ENCODE measurements at places on chromosomes 1 and 21. TPM values are rescaled to one million over a fixed set of nuclear protein-coding genes. Genes with fewer than 3 reads are reported as not detected.
A peak's percentile ranks its signal among the peaks of the same experiment; 100 is the strongest.

GRCh38 chr1:227445092-227445674, 118.2 kb upstream of the ZNF678 start:
- H3K27ac ChIP-seq = no peak overlapping the region
- H3K4me3 ChIP-seq = no peak overlapping the region
- no peak for DNase-seq
- no peaks in the 10 kb centered on the region for H3K27me3 ChIP-seq

The STX12 gene
- total RNA-seq = 15.3 TPM

The ANGPTL3 gene
- not detected for total RNA-seq

GRCh38 chr1:229370601-229371021, 27.8 kb upstream of the CCSAP start:
- DNase-seq = peak; percentile 89
- no peak overlapping the region for H3K27ac ChIP-seq
- peaks cover 3% of the 10 kb centered on the region for H3K4me1 ChIP-seq
- H3K36me3 ChIP-seq = no peaks in the 10 kb centered on the region
- H3K27me3 ChIP-seq = no peaks in the 10 kb centered on the region

DNA sequence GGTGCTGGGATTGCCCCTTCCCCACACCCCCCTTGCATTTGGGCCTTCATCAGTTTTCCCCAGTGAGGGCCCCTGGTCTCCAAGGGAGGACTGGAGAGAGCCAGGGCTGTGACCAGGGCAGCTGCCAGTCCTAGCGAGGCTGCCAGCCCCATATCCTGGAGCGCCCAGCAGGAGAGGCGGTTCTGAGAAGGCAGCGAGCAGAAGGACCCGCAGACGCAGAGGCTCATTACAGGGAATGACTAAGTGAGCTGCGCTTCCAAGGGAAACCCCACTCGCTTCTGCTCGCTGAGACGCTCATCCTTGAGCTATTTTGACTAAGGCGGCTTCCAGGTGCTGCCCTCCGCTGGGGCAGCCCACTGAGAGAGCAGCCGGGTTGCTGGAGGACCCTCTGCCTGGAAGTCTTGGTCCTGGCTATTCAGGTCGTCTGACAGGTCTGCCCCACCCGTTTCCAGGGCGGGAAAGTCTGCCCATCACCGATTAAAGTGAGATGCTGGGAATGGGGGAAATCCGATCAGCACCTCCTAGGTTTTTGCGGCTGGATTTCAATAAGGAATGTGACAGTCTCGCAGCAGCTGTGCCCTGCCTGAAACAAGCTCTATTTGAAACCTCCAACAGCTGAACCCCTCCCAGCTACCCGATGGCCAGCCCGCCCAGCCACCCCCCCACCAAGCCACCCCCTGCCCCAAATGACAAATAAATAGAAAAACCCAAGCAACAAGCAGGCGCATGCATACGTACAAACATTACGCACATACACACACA, 2.8 kb downstream of the KCNN3 start:
- no peaks in the 10 kb centered on the region for H3K36me3 ChIP-seq
- H3K4me1 ChIP-seq = peaks cover 37% of the 10 kb centered on the region
- H3K4me3 ChIP-seq = peak overlapping the region; percentile 63

DNA sequence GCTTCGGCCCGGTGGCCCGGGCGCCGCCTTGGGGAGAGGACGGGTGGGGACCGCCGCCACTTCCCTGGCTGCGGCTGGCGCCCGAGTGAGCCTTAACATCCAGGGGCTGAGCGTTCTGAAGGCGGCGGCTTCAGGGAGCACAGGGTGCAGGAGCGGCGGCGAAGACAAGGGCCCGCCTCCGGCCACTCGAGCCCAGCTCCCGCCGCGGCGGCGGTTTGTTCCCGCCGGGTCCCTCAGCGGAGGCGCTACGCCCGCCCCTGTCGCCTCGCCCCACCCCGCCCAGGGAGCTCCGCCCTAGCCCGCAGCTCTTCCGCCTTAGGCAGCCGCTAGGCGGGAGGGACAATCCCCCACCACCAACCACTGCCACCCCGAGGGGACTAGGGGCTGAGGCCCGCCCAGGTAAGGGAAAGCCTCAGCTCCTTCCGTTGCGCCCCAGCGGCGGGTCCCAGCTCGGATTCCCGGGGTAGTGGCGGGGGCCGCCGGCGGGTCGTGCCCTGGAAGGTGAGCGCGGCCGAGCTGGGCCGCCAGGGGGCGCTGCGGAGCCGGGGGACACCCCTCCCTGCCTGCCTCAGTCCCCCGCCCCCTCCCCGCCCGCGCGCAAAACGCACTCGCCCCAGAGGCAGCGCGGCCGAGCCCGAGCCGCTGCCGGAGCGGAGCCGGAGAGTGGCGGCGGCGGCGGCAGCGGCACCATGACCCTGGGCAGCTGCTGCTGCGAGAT, at the start of gene FOXD2:
Gene FOXD2, plus strand, starts transcription at position 598 of the 718 bp plus-strand sequence. Its CDS starts 92 bp downstream, at position 690.
- H3K27me3 ChIP-seq = peaks cover 78% of the 10 kb centered on the region
- H3K4me3 ChIP-seq = peak within 1 kb of the TSS; percentile 61
- H3K4me1 ChIP-seq = peaks cover 56% of the 10 kb centered on the region
- DNase-seq = peak; percentile 83
- peak within 1 kb of the TSS; percentile 78 for H3K27ac ChIP-seq

The TMEM200B gene
- 1.6 TPM for total RNA-seq

The PLEKHG5 gene
- total RNA-seq = 10.8 TPM

GRCh38 chr1:246162560-246162959, 344.5 kb downstream of the SMYD3 start:
- H3K27ac ChIP-seq = no peak overlapping the region
- no peak overlapping the region for H3K4me3 ChIP-seq
- H3K27me3 ChIP-seq = no peaks in the 10 kb centered on the region
- no peak for DNase-seq
- H3K36me3 ChIP-seq = no peaks in the 10 kb centered on the region
- no peaks in the 10 kb centered on the region for H3K4me1 ChIP-seq

DNA sequence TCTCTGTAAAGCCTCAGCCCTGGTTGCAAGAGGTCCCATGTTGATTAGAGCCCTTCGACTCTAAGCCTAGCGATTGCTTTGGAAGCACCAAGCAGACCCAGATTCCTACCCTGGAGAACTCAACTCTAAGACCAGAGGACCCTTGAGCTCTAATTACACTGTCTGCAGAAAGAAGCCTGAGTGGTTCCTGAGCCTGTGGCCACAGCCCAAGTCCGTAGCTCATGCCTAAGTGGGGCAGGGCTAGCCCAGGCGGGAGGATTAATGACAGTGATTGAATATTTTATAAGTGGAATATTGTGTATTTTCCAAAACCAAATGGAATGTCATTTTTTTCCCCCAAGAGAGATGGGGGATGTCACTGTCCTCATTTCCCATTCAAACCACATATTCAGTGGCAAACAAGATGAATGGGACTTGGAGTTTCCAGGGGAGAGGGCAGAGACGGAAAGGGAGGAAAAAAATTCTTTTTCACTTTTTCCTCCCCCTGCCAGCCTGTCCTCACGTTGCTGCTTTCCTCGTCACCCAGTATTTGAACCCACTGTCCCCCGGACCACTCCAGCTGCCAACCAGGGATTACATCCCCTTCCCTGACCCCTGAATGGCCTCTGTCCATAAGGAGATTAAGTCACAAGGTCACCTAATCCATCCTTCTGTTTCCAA, 79.6 kb upstream of the CTTNBP2NL start:
- no peak overlapping the region for H3K4me3 ChIP-seq
- H3K4me1 ChIP-seq = no peaks in the 10 kb centered on the region
- DNase-seq = no peak

GRCh38 chr1:239125027-239125426, 261.3 kb upstream of the CHRM3 start:
- H3K27me3 ChIP-seq = no peaks in the 10 kb centered on the region

DNA sequence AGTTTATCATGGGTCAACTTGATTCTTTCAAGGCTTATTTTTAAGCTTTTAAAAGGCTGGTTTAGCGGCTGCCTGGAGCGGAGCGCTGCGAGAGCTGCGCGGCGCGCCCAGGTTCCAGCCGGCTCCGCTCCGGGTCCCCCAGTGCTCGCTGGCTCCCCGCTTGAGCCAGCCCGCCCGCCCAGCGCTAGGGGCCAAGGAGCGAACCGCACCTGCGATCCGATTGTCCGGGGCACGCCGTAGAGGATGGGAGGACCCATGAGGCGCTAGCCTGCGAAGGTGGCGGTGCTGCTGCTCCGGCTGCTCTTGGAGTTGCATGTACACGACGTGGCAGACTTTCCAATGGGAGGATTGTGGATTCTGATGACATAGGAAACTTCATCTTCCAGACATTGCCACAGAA, 9.9 kb upstream of the CFHR4 start:
- H3K4me1 ChIP-seq = peaks cover 4% of the 10 kb centered on the region
- DNase-seq = no peak
- no peak overlapping the region for H3K4me3 ChIP-seq
- H3K27ac ChIP-seq = no peak overlapping the region
- H3K36me3 ChIP-seq = no peaks in the 10 kb centered on the region

DNA sequence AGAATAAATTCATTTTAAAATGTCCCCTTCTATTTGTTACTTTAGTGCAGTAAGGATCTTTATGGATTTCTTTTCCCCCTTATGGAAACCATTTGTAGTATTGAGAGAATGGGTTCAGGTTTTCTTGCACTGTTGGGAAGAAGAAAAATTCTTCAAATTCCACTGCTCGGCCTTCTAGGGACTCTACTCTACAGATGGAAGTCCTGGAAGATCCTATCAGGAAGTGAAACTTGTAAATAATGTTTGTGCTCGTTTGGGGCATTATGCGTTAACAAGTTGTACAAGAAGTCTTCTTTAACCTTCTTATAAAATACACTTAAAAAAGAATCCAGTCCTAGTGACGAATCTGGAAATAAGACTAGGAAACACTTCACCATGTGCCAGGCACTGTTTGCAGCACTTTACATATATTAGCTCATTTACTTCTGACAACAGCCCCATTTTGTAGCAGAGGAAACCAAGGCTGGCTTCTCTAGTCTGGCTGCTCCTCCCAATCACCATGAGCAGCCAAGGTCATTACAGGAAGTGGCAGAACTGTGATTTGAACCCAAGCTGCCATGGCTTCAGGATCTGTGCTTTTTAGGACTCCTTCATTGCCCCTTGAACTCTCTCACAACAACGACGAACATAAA, 11.8 kb downstream of the LRRC8D start:
- no peak overlapping the region for H3K27ac ChIP-seq
- no peaks in the 10 kb centered on the region for H3K36me3 ChIP-seq
- H3K4me3 ChIP-seq = no peak overlapping the region
- no peak for DNase-seq

- no peak for DNase-seq
- H3K27me3 ChIP-seq = no peaks in the 10 kb centered on the region
- H3K4me1 ChIP-seq = peaks cover 43% of the 10 kb centered on the region
These were observed 395 bp upstream of the MIB2 start for GRCh38 chr1:1614954-1615255.

- H3K27ac ChIP-seq = no peak overlapping the region
- H3K4me1 ChIP-seq = no peaks in the 10 kb centered on the region
- H3K4me3 ChIP-seq = no peak overlapping the region
- H3K36me3 ChIP-seq = no peaks in the 10 kb centered on the region
- no peak for DNase-seq
- H3K27me3 ChIP-seq = no peaks in the 10 kb centered on the region
These were observed 88.9 kb upstream of the COL11A1 start for GRCh38 chr1:103197216-103197615.

The PARP1 gene
- 106 TPM for total RNA-seq

The ELAPOR1 gene
- 0.31 TPM for total RNA-seq

The CLIC4 gene
- total RNA-seq = 346 TPM

GRCh38 chr1:34918977-34919561, 10.4 kb downstream of the DLGAP3 start:
- no peak overlapping the region for H3K4me3 ChIP-seq
- H3K27ac ChIP-seq = no peak overlapping the region
- no peaks in the 10 kb centered on the region for H3K36me3 ChIP-seq
- H3K27me3 ChIP-seq = no peaks in the 10 kb centered on the region

Measured in heart left ventricle (tissue), 16 donors.